Stimulated activated CD4-positive, alpha-beta T cell treated with anti-CD3 and anti-CD28 coated beads, Interleukin-12 subunit alpha, Interleukin-12 subunit beta, amount 100 ng/mL, for 4 hours (primary cell): ENCODE measurements at places on chromosomes 2 and 18.
A peak's percentile ranks its signal among the peaks of the same experiment; 100 is the strongest.

DNA sequence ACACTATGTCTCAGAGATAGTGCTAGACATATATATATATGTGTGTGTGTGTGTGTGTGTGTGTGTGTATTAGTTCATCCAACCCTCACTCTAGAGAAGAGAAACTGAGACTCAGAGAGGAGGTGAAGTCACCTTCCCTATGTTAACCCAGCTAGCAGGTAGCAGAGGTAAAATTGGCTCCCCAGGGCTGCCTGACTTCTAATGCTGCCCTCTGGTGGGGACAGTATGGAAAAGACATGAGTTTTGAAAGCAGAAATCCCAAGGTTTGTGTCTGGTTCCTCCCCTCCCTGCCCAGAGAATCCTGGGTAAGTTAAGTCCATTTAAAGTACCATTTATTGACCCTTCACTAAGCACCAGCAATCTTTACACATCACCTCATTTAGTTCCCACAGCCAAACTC lies 137.7 kb downstream of the THNSL2 start:
- no peak for DNase-seq

DNA sequence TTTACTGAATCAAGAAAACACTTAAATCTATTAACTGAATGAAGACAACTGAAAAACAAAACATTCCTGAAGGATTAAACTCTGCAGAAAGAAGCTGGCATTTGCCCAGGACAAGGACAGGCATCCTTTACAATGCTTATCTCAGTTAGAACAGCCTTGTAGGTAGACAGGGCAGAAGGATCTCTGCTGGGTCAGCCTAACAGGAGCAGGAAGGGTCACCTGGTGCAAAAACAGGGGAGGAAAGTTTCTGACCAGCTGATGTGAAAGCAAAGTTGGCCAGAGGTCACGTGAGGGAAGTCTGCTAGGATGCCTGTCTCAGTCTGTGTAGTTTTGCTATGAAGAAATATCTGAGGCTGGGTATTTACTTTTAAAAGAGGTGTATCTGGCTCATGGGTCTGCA lies 348.6 kb downstream of the ANAPC1 start:
- no peak for DNase-seq

DNA sequence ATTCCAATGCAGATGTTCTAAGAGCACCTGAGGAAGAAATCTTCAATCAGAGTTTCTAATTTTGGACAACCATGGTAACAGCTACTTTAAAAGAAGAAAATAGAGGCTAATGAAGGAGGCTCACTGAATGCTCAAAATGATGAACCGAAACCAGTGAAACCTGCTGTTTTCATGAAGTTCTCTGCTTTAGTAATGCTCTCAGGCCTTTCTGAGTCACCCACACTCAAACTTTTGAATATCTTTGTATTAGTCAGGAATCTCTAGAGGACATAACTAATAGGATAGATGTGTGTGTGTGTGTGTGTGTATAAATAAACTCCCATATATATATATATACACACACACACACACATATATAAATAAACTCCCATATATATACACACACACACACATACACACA lies 76.9 kb upstream of the RIT2 start:
- DNase-seq = no peak

DNA sequence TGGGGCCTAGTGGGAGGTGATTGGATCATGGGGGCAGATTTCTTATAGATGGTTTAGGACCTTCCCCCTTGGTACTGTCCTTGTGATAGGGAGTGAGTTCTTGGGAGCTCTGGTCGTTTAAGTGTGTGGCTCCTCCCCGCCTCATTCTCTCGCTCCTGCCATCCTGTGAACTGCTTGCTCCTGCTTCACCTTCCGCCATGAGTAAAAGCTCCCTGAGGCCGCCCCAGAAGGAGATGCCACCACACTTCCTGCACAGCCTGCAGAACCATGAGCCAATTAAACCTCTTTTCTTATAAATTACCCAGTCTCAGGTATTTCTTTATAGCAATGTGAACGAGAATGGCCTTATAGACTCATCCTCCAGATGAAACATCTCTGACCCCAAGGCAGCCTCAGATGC lies 101.5 kb downstream of the KCNF1 start:
- no peak for DNase-seq

- DNase-seq = no peak
Measured at GRCh38 chr2:191866195-191866594, 19.3 kb upstream of the CAVIN2 start.

DNA sequence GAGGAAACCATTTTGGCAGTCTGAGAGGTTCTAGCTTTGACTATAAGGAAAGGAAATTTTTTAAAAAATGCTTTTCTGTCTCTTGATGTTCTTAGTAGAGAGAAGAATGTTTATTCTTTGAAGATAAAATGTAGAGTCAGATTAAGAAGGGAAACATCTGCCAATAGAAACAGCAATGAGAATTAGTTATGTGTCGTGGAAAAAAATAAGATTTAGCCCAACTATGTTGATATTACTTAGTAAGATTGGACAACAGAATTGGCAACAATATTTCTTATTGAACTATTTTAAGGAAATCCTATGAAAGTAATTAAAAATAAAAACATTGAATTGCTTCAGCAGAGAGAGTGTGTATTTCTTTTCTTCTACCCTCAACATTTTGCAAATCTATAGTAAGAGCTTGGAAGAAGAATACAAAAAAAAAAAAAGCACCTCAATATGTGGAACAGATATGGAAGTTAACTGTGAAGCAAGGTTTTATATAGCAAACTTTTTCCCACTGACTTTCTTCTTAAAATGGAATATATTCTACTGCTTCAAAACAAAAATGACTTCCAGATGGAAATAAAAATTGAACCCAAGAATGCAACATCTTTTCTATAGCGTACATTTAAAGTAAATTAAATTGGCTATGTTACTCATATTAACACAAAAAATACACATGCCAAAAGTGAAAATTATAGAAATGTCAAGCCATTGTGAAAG lies 177.9 kb downstream of the FAM124B start:
- no peak for DNase-seq

- DNase-seq = no peak
Measured at GRCh38 chr2:65576861-65577601, 144.6 kb upstream of the SPRED2 start.

GRCh38 chr2:88824951-88825350 lies 133.5 kb downstream of the RPIA start:
- DNase-seq = no peak

- DNase-seq = no peak
Measured at GRCh38 chr18:3599195-3599594, 149.2 kb downstream of the TGIF1 start.

GRCh38 chr18:65016631-65017371 lies 734.0 kb upstream of the CDH7 start:
- DNase-seq = no peak

DNA sequence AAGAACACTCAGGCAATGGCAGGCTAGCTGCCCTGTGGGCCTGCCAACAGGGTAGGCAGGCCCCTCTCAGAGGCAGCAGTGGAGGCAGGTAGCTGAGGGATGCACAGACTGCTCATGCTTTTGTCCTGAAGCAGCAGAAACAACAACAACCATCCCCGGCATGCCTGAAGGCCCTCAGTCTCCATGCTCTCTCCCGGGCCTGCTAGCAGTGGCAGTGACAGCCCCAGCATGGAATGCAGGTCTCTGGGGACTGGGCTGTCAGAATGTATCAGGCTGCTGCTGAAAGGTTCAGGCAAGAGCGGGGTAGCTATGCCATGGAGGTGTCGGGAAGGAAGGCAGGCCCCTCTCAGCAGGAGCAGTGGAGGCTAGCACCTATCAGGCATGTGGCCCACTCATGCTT lies 209.8 kb downstream of the KCNJ3 start:
- no peak for DNase-seq

DNA sequence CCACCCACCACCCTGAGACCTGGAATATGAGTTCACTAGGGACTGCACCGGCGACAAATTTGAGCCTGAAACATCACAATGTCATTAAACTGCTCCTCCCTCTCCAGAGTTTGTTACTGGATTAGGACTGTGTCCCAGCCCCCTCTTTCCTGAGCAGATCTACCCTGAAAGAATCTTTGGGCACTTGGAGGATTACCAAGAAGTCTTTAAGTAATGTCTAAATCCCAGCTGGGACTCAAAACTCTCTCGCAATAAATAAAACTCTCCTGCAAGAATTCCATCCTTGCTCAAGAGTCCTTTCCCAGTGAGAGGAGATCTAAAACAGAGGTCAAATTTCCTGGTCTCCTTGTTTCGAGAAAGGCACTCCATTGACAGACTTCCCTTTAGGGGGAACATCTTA lies 20.9 kb downstream of the GKN2 start:
- no peak for DNase-seq

GRCh38 chr2:48377646-48378045 lies 152.3 kb upstream of the STON1 start:
- no peak for DNase-seq

GRCh38 chr2:203470371-203470770 lies 64.7 kb downstream of the RAPH1 start:
- no peak for DNase-seq

GRCh38 chr2:129859175-129859574 lies 120.3 kb upstream of the RAB6C start:
- DNase-seq = no peak

- DNase-seq = no peak
Measured at GRCh38 chr2:53549497-53549896, 218.1 kb upstream of the CHAC2 start.

DNA sequence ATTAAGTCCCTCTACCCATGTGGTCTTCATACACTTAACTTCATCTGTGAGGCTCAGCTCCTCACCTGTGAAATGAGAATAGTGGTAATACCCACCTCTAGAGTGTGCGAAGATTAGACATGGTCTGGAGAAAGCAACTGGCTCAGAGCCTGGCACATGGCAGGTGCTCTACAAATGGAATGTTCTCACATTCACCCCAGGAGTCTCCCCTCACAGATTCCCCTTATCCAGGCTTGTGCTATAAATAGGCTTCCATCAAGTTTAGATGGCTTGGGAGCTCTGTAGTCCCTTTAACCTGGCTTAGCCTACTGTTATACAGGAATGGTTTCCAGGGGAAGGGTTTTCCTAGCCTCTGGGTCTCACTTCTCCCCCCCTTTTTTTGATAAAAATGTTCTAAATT lies 455.9 kb downstream of the RNF144A start:
- no peak for DNase-seq

DNA sequence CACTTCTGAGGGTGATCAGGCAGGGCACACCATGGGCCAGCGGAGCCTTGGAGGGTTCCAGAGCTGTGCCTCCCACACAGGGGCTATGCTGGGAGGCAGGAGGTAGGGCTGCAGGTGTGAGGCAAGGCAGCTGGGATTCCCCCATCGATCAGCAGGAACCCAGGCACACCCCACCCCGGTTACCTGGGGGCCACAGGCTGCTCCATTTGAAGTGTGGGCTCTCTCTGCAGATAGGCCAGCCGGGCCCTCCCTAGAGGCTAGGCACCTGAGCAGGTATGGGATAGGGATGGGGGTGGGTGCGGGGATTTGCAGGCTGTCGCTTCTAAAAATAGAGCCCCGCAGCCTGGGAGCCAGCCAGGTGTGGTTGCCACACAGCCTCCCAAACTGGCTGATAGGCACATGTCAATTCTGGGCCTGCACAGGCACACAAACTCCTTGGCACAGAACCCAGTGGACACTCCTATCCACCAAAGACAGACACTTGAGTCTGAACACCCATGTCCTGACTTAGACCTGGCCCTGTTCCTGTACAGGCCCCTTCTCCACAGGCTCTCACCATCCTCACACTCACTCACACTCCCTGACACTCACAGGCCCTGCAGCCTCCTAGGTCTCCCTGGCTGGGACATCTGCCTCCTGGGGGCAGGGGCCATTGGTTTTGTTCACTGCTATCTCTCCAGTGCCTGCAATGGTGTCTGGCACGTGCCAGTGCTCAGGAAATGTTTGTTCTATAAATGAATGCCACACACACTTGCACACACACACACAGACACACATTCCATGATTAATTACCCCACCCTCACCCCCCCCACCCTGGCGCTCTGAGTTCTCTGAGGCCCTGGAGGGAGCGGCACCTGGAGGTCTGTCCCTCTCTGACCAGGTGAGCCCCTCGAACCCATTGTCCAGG lies 73.4 kb downstream of the ZFP36L2 start:
- DNase-seq = no peak

- DNase-seq = no peak
Measured at GRCh38 chr2:190961918-190962487, 52.0 kb downstream of the STAT1 start.

DNA sequence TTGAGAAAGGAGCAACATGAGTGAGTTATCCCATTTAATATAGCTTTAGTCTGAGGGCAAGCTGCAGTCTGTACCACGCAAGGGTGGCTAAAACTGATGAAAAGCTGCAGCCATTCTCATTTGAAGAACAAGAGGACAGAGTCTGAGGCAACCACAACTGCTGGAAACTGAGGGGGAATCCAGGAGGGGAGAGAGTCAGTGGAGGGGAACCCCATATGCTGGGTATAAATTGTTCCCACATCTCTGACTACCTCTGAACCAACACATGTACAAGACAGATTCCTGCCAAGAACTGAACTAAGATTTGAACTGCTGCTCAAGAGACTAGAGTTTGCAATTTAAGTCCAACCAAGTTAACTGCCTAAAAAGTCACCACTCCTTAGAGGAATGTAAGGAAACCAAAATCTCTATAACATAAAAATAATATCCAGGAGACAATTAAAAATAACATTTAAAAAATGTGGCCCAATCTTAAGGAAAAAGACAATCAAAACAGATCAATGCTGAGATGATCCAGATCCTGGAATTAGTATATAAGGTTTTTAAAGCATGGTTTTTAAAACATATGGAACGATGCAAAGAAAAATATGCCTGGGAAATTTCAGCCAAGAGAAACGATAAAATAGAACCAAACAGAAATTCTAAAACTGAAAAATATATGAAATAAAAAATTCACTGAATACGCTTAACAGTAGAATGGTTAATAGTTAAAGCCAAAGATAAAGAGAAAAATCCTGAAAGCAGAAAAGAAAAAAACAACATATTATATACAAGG lies 11.2 kb downstream of the CWC22 start:
- DNase-seq = no peak

DNA sequence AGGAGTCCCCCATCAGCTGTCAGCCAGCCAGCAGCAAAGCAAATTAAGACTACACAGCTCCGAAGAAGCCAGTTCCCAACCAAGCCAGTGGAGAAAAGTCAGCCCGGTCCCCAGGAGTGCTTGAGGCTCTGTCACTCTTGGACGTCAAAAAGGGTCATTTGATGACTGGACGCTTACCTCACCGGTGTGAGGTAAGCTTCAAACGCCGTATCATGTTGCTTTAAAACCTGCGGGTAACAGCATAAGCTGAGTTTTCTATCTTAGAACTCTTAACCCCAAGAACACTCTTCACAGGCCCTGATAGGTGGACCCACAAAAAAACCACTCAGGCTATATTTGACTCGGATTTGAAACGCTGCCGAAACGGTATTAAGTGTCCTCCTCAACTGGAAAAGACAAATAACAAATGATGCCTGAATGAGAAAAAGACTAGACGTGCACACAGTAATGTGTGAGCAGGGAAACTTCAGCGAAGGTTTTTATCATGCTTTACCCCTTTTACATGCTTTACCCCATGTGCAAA lies 682 bp upstream of the LNPK start:
- peak; percentile 2 for DNase-seq

- no peak for DNase-seq
Measured at GRCh38 chr2:196415384-196415783, 224.1 kb upstream of the CCDC150 start.
